ENCODE measurements at places on chromosomes 12 and 14. TPM values are rescaled to one million over a fixed set of nuclear protein-coding genes. Genes with fewer than 3 reads are reported as not detected.
A peak's percentile ranks its signal among the peaks of the same experiment; 100 is the strongest.

DNA sequence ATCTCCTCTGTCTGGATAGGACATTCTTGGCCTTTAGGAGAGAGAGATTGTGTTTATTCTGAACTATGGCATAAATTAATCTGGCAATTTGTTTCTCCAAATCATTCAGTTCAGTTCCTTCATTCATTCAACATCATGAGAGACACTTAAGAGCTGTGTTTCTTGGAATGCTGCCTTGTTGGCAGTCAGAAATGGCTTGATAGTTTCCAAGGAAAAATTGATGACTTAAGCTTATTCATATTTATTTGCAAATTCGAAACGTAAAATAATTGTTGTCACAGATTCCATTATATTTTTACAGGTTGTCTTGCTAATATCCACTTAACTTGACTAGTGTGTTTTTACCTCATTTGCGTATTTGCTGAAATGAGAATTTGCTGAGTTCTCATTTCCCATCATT, 393.0 kb downstream of the C12orf75 start:
- no peak for DNase-seq

DNA sequence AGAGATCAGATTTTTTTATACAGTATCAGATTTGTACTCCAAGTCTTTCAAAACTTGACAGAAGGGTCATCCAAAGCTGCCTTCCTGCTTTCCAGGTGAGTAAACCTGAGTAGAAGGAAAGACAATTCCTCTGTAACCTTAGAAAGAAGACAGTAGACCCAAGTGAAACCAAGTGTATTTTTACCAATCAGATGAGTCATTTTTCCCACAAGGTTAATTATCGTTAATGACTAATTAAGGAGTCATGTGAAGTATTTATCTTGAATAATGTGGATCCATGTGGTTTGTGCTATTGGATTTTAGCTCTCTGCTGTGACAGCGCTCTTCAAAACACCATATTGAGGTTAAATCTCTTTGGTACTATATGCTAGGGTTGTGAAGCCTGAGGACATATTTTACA, 74.0 kb upstream of the PELI2 start:
- DNase-seq, result no peak

- DNase-seq, result no peak
These were observed 74.7 kb downstream of the FBXL14 start for GRCh38 chr12:1519642-1520041.

Gene FOXA1
- total RNA-seq, result not detected

DNA sequence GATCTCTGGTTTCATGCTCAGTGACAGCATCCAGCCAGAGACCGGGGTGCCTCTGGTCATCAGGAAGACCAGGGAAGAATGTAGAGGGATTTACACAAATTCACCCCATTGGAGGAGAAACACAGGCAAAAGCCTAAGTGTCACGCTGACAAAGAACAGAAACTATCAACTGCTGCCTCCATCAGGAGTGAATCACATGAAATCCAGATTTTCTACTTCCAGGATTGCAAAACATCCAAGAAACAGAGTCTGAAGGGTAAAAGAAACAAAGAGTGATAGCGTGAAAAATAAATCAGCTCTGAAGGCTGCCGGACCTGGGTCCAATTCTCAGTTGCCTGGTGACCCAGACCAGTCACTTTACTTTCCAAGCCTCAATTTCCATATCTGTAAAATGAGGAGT, 136.1 kb upstream of the MAP1LC3B2 start:
- no peak for DNase-seq

- no peak for DNase-seq
These were observed 192.1 kb upstream of the MYL2 start for GRCh38 chr12:111112311-111113098.

Gene SIX4
- 0.51 TPM for total RNA-seq

Gene LMO3
- total RNA-seq, result not detected

- DNase-seq, result no peak
These were observed 36.5 kb downstream of the GYS2 start for GRCh38 chr12:21568115-21568514.

DNA sequence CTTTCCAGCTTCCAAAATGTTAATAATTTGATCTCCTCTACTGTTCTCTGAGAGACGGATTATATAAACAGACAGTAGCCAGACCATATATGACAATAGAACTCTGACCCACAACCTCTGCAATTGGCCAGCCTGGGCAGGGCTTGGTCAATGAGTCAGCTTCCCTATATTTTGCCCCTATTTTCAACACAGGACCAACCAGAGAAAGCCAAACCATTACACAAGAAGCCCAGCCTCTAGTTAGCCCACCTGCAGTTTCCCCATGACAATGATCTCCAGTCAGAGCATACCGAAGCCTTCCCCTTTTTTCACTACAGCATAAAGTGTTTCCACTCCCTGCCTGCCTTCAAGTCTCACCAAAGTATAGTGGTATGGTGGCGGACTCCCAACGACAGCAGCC, 7.6 kb upstream of the EXD2 start:
- DNase-seq, result no peak

Gene KLC1
- 162 TPM for total RNA-seq

DNA sequence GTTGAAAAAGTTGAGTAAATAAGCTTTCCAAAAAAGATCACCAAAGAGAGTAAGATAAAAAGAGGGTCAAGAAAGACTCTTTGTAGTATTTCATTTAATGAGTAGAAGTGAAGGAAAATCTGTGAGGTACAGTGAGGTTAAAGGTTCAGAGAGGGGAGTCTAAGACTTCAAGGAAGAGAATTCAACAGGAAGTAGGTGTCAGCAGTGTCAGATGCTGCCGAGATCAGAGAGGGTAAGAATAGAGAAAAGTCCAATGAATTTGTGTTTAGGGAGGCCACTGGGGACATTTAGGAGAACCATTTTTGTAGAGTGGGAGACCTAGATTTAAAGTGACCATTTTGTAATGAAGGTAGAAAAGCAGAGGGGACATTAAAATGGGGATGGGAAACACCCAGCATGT, 71.6 kb upstream of the KRAS start:
- DNase-seq, result no peak

- no peak for DNase-seq
These were observed 892 bp downstream of the TCHP start for GRCh38 chr12:109900752-109901580.

Gene CYP46A1
- total RNA-seq, result 0.13 TPM

GRCh38 chr12:66103016-66103913, 27.3 kb downstream of the LLPH start:
- no peak for DNase-seq

- no peak for DNase-seq
These were observed 105.9 kb upstream of the ETV6 start for GRCh38 chr12:11543457-11544158.

Gene GALNT6
- total RNA-seq, result 22.1 TPM

DNA sequence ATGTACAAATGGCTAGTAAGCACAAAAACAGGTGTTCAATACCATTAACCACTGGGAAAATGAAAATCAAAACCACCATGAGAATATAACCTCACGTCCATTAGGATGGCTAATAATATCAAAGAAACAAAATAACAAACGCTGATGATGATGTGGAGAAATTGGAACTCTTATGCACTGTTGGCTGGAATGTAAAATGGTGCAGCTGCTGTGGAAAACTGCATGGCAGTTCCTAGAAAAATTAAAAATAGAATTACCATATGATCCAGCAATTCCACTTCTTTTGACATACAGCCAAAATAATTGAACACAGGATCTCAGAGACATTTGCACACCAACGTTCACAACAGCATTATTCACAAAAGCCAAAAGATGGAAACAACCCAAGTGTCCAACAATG, 51.5 kb downstream of the TMPRSS12 start:
- no peak for DNase-seq

GRCh38 chr12:89514751-89515150, 9.8 kb downstream of the GALNT4 start:
- DNase-seq, result no peak

- no peak for DNase-seq
These were observed 303.8 kb downstream of the IPO8 start for GRCh38 chr12:30391766-30392366.

Gene TCL1B
- total RNA-seq, result not detected

- no peak for DNase-seq
These were observed 66.3 kb upstream of the ESRRB start for GRCh38 chr14:76309572-76310162.

Gene ATP5MC2
- total RNA-seq, result 110 TPM

Gene SRSF9
- total RNA-seq, result 284 TPM

Gene GALNT9
- not detected for total RNA-seq

Gene ENDOU
- under 0.01 TPM for total RNA-seq

Gene LTB4R2
- total RNA-seq, result 3.2 TPM

Gene LRRIQ1
- total RNA-seq, result 0.38 TPM

Gene MED13L
- 54.1 TPM for total RNA-seq

GRCh38 chr14:72517736-72518135, 376.2 kb downstream of the DPF3 start:
- no peak for DNase-seq

- no peak for DNase-seq
These were observed 100.8 kb downstream of the TAOK3 start for GRCh38 chr12:118271770-118272417.

DNA sequence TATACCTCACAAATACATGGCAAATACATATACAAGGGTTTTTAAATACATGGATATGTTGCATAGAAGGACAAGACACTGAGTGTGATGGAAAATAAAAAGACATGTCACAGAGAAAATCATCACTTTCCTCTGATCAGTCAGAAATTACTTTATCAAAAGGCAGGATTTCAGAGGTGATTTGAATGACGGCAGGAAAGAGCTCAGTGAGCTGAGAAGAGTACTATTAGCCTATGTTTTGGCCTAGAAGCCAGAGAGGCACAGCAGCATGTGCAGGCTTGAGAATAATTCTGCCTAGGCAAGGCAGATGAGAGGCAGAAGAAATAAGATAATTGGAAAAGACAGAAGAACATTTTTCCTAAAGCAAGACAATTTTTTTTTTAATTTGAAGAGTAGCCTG, 94.9 kb downstream of the BCAT1 start:
- DNase-seq, result no peak

GRCh38 chr12:93002293-93003054, 73.4 kb upstream of the EEA1 start:
- DNase-seq, result peak; percentile 100

Gene GTF2A1
- total RNA-seq, result 58.3 TPM
